Skeletal muscle cell (primary cell): ENCODE measurements at places on chromosomes 4 and X.

DNA sequence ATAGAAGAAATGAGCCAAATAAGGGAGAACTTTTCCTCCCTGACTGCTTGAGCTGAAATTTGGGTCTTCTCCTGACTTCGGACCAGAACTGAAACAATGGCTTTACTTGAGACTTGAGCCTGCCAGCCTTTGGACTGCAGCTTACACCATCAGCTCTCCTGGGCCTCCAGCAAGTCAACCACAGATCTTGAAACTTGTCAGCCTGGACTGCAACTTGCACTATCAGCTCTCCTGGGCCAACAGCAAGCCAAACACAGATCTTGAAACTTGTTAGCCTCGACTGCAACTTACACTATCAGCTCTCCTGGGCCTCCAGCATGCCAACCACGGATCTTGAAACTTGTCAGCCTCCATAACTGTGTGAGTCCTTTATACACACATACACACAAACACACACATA lies 425.9 kb upstream of the PCDH7 start:
- DNase-seq = no peak

- no peak for DNase-seq
Observed at GRCh38 chrX:104641176-104641575, 75.2 kb downstream of the IL1RAPL2 start.

DNA sequence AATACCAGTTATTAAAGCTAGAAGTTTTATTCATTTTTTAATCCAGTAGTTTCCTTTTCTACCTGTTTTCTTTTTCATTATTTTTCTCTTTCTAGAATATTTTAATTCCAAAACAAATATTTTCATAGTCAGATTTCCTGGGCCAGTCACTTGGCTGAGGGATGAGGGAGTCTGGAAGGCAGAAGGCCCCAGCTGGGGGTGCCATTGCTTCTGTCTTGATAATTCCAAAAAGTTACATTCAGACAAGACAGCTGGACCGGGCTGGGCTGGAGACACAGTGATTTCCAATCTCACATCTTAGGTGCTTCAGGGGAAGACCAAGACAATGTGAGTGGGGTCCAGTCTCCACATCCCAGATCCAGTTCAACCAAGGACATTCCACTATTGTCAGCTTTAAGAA lies 263.5 kb downstream of the TMA16 start:
- DNase-seq = no peak

DNA sequence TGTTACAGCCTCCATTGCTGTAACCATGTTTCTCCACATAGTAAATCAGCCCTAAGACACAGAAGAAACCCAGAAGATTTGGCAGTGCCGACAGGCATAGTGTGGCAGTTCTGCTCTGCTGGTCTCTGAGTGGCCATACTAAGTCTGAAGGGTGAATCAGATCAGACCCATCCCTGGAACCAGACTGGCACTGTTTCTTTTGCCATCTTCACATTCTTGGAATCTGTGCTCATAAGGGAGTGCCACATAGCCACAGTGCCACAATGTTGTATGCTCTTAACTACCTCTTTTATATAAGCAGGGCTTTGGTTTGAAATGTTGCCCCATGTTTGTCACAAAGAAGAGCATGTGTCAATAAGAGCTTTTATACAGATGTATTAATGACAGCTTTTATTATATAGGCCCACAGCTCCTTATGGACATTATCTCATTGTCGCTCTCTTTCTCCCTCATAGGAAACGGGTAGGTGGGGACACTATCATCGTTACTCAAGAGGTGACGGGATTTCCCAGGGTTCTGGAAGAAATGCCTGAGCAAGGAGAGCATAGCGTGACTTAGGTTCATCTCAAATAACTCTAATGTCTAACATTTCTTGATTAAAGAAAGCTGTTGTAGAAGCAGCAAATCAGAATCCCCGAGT lies 128.2 kb downstream of the CBR4 start:
- no peak for DNase-seq

GRCh38 chr4:93760284-93760683 lies 68.3 kb upstream of the ATOH1 start:
- no peak for DNase-seq

GRCh38 chr4:12145106-12145505 lies 716.4 kb upstream of the HS3ST1 start:
- DNase-seq = no peak

DNA sequence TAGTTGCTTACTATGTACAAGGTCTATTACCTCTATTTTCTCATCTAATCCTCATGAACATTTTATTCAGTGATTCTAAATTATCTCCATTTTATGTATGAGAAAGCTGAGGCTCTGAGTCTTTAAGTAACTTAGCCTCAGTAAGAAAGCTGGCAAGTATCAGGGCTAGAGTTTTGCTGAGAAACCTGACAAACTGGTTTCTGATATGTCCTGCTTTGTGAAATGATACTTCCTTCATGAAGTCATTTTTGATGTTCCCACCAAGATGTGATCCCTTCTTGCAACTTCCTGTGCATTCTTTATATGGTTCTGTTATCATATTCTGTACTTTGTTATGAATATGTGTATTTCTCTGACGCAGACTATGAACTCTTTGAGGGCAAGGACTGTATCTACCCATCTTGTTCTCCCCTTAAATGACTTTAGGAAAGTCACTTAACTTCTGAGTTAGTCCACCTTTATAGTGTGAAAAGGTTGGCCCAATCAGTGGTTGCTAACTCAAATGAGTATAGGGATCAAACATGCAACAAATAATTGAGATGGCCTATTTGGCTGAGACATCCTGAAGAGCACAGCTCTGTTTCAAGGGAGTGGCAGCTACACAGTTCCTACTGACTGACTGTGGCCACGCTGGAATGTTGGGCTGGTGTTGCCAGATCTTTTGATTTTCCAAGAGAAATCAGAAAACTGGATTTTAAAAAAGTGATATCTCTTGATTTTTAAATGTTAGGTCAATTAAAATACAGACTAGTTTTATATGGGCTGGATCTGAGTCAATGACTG lies 127.9 kb upstream of the AMOT start:
- no peak for DNase-seq

GRCh38 chr4:88623097-88623496 lies 30.8 kb downstream of the HERC3 start:
- peak; percentile 89 for DNase-seq

DNA sequence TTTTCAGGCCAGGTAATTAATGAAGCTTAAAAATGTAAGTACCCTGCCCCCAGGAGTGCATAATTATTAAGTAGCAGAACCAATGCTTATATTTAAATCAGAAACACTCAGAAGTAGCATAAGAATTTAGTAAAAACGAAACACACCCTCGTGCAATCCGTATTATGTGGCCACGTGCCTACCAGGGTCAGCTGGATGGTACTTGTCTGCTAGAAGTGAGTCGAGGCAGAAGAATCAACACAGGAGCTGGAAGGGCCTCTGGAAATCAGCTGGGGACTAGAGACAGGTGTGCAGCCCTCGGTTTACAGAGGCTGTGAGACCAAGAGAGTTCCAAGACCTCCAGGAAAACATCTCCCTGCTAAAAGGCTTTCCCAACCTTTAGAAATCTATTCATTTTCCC lies 559 bp upstream of the FAM47E start:
- DNase-seq = no peak

DNA sequence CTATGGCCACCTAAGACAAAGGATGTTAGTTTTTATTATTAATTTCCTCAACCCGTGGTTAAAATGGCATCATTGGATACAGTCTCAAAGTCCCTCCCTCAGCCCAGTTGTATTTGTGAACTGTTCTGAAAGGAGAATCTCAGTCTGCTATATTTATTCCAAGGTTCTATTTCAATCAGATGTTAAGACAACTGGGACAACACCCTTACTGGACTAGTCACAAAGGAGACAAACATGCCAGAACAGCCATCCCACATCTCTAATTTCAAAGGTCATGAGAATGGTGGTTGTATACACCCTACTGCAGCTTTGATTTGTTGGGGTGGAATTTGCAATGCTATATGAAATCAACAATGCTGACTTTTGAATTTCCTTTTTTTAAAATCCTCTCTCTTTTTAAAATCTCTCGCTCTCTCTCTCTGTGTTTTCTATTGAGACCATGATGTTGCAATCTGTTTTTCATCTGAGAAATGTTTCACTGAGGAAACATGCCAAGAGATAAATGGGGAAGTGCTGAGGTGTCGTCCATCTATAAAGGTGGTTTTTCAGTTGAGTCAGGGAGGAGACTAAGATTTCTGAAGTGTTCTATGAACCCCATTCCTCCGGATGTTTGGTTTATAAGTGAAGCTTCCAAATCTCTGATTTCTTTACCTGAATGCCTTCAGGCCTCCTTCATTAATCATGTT lies 201.5 kb upstream of the GATB start:
- DNase-seq = no peak

DNA sequence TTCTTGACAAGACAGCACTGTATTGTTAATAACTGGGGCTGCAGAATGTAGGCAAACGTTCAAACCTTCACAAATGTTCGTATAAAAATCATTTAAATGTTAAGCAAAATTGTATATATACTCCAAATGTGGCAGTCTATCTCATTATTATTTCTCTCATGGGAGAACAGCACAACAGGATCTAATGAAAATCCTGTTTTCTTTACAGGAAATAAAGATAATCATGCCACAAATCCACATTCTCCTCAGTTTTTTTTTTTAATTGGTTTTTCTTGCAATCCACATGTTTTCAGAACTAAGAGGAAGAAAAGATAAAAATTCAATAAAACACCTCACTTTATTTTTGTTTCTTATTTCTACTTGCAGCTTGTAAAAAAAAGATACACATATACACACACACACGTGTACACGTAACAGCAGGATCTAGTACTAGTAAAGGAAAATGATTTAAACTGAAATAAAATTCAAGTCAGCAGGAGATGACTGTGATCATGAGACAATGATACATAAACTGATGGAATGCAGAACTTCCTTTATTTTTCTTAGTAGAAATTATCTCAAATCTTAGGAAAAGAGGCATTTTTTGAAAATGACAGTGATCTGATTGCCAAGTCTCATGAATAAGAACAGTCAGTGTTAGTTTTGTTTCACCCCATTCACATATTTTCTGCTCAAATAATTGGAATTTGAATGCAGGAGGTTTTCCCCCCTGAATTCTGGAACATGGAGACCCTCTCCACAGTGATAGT lies 11.3 kb downstream of the APBB2 start:
- no peak for DNase-seq

GRCh38 chr4:184228056-184228705 lies 10.5 kb upstream of the ENPP6 start:
- DNase-seq = no peak

GRCh38 chr4:56048702-56049431 lies 100.1 kb downstream of the CEP135 start:
- DNase-seq = peak; percentile 18

DNA sequence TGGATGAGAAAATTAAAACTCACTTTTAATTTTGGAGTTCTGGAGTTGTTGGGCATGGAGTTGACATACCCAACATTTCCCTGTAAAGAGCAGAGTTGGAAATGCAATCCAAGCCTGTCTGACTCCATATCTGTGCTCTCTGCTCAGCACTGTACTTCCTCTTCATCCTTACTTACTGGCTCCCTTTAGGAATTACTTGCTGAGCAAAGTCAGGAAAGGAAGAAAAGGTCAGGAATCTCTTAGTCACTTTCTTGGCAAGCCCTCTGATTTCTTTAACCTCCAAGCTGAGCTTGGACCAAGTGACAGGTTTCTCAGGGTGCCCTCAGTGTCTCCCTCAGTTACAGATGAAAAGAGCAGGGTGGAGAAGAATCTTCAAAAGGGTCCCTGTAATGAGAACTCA lies 501.5 kb downstream of the ZIC3 start:
- DNase-seq = no peak
